ENCODE measurements at places on chromosomes 1 and 21.

GRCh38 chr21:31520561-31521098, 138.9 kb upstream of the SOD1 start:
- peak; percentile 68 for DNase-seq

DNA sequence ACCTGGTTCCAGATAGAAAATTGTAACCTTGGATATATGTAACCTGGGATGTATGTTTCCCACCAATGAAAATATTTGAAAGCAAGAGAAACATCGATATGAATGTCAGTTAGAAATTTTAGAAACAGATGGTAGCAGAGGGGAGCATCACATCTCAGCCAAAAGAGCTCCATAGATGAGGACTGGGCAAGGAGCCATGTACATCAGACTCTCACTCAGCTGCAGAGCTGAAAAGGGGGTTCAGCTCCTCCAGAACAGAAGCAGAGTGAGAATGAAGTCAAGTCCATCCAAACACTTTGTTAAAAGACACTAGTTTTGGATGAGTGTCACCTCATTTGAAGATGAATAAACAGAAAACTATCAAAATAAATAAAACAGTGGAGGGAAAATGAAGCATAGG, 202.4 kb downstream of the HMCN1 start:
- DNase-seq, result peak; percentile 66

- no peak for DNase-seq
These were observed 7.0 kb downstream of the RPS6KA1 start for GRCh38 chr1:26536521-26536920.

GRCh38 chr1:63920154-63921117, 146.6 kb downstream of the ROR1 start:
- DNase-seq, result no peak

DNA sequence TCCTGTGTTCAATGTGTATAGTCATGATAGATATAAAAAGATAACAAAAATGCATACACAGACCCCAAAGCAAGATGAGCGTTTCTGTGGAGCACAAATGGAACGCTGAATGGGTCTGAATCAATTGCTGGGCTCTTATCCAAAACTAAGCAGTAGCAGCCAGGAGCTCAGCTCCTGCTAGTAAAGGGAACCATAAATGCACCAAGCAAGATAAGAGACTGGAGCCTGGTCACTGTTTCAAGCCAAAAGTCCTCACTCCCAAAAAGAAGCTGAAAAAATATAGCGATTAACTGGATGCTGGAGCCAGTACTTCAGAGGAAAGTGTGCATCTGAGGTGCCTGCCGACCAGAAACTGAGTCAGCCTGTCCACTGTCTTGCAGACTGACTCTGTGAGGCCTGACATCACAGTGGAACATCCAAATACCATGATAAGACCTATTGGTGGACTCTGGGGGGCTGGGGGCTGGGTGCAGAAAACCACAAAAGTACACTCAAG, 68.9 kb downstream of the LRRC8C start:
- no peak for DNase-seq

GRCh38 chr1:184283999-184284398, 102.8 kb upstream of the C1orf21 start:
- DNase-seq, result no peak

DNA sequence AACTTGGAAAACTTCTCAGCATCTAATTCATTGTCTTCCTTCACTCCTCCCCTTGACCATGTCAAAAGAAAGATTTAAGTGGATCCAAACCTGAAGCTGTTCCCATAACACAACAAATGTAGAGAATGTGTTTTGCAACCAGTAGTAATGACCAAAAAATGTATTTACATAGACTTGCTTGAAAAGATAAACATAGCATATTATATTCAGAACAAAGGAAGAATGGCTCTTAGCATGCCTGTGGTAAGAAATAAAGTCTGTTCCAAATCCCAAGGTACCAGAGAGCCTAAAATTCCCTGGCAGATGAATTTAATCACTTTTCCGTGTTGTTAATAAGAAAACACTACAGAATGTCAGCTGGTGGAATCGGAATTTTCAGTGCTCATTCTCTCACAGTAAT, 36.8 kb downstream of the FMO3 start:
- no peak for DNase-seq

DNA sequence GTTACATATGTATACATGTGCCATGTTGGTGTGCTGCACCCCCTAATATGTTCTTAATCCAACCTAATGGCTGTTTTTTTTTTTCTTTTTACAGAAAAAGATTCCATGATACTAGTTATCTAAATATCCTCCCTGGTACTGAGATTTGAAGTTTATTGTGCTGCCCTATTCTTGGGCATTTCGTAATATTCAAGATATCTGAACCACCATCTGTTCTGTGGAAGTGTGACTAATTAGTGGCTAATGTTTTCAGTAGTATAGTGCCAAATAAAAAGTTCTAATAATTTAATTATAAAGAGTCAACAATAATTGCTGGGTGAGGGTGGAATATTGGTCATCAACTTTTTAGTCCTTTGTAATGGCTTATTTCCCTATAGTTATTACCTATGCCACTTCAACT, 217.5 kb downstream of the GABPA start:
- DNase-seq, result no peak

- no peak for DNase-seq
These were observed 38.2 kb downstream of the KCNJ6 start for GRCh38 chr21:37877888-37878684.

Measured in NCI-H1092 treated with DMSO at 0.1 percent for 48 hours (cell line).